ENCODE measurements at places on chromosomes 7 and 10.

DNA sequence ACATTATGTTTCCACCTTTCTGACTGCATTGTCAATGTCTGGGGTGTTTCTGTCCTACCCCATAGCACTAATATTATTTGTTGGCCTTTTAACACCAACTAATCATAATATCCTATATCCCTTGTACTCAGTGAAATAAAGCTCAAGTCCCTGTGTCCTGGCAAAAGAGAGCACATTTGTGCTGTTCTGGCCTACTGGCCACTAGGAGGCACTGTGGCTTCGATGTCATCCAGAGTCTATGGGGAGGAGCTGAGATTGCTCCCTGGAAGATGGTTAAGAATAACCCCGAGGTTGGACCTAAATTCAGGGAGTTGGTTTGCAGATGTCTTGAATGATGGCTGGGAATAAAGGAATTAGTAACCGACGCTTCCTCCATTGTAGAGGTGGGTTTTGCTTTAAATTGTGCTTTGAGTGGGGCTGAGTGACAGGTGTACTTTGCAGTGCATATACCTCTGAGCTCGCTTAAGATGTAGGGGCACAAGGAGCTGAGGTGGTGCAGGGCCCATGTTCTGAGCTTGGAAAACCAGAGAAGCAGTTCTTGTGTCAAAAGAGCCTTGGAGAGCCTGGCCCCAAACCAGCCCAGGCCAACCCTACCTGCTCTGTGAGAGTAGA, 191.2 kb upstream of the PRSS1 start:
- peak; percentile 38 for DNase-seq

DNA sequence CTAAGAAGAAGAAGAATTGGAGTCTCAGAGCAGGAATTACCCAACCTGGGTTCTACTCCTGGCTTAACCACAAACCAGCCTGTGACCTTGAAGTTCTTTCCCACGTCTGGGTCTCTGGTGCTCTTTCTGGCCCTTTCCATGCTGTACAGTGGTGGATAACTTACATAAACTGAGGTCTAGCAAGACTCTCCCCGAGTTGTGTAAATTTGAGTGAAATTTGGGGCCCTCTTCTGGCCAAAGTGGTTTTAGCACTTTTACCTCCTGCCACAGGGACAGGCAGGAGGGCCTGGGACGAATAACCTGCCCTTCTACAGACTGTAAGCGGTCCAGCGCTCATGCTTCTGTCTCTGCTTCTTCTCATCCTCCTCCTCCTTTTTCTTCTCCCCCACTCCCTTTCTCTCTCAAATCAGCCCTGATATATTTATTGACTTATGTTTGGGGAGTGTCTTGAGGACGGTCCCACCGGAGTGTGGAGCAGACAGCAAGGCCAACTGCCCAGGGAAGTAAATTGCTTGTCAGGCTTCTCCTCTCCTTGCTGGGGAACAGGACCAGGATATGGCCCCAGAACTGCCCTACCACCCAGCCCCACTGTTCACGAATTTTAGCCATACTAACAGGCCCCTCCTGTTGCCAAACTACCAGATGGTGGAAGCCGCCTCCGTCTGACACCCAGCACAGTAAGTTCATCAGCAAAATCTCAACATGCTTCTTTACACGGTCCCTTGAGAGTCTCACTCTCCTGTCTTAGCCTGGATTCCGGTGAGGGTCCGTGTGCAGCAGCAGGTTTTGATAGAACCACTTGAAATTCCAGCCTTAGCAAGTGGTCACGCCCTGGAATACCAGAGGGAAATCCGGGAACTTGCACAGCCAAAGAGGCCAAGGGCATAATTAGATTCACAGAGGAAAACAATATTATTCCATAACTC, 4.0 kb upstream of the SH3PXD2A start:
- DNase-seq: peak; percentile 29

- DNase-seq: no peak
Measured at GRCh38 chr7:47432671-47433563, 149.0 kb downstream of the TNS3 start.

- no peak for DNase-seq
Measured at GRCh38 chr7:30521532-30521931, 16.9 kb upstream of the GGCT start.

DNA sequence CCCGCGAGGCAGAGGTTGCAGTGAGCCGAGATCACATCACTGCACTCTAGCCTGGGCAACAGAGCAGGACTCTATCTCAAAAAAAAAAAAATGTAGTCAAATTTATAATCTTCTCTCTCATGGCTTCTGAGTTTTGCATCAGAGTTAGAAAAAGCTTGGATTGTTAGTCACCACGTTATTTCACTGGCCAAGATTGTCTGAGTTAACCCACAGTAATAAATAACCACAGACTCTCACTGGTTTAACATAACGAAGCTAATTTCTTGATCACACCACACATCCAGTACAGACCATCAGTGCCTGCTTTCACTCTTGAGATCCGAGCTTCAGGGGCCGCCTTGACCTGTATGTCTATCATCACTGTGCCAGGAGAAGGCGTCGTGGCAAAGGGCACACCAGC, 116.8 kb upstream of the JCAD start:
- no peak for DNase-seq

DNA sequence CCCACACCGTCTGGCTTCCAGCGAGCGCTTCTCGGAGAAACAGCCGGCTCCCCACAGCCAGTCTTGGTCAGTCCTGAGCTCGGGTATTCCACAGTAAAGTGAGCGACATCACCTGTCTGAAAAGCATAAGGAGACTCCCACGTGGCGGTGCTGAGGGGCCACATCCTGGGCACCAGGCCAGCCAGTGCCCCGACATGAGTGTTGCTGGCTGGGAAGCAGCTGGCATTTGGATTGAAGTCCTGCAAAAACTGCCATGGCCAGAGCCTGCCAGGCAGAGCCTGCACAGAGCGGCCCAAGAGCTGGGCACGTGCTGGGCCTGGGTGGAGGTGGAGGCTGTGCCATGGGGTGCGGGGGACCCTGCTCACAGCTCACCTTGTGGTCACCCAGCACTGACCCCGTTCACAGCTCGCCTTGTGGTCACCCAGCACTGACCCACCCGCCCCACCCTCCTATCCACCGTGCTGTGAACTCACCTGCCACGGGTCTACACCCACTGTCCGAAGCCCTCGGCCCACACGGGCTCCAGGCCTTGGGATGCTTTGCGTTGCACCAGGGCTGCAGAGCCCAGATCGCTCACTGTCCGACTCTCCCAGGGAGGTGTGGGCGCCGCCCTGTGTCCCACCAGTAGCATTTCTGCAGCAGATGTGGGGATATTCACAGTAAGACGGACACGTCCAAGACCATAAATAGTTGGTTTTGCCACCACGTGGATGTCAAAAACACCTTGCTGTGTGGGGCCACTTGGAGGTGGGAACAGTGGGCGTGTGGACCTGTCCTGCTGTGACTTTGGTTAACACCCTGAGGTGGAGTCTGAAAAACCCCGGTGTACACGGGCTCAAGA, 48.8 kb downstream of the PITRM1 start:
- no peak for DNase-seq

- DNase-seq: no peak
Measured at GRCh38 chr10:1685699-1686490, 51.4 kb downstream of the ADARB2 start.

DNA sequence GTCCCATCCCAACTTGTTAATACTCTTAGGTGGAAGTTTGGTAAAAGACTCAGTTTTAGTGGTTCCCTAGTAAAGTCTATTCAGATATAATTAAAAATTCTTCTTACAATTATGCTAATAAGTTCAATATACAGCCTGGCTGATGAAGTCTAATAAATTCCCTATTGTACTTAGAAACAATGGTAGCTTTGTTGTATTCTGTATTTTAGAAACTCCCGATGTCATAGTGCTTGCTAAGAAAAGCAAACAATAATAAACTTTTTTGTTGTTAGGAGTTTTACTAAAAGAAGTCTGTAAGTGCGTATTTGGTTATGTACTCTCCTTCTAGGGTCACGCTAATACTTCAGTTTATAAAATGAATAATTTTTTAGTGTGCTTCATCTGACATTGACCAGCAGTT, 206.8 kb downstream of the VTI1A start:
- no peak for DNase-seq

DNA sequence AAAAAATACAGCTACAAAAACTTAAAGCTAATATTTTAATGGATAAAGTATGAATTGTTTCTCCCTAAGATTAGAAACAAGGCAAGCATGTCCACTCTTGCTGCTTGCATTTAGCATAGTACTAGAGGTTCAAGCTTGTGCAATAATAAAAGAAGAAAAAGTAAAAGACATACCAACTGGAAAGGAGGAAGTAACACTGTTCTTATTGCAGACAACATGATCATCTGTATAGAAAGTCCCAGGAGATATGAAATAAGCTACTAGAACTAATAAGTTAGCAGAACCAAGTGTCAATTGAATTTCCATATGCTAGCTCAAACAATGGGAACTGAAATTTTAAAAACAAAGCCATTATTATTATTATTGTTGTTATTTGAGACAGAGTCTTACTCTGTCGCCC, 20.0 kb upstream of the RABGEF1 start:
- no peak for DNase-seq

DNA sequence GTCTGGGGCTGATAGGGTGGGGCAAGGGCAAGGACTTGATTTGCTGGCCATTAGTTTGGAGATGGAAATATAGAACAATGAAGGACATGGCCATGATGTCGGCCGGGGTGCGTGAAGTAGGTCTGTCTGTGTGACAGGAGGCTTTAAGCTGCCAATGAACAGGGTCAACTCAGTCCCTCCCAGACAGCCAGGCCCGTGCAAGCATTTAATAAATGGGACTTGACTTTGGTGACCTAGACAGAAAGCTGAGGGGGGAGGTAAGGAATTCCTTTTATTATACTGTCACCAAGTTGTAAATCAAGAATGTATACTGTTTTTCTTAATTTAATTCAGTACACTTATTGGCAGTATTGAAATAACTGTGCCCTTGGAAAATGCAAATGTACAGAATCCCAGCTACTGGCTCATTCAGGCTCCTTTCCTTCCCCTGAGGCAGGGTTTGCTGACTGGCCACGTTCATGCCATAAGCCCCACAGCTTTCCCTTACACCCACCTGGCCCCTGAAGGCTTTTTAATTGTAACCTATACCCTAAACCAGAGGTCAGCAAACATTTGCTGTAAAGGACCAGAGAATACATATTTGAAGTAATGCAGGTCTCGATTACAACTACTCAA, 87.2 kb downstream of the WIPF3 start:
- no peak for DNase-seq

DNA sequence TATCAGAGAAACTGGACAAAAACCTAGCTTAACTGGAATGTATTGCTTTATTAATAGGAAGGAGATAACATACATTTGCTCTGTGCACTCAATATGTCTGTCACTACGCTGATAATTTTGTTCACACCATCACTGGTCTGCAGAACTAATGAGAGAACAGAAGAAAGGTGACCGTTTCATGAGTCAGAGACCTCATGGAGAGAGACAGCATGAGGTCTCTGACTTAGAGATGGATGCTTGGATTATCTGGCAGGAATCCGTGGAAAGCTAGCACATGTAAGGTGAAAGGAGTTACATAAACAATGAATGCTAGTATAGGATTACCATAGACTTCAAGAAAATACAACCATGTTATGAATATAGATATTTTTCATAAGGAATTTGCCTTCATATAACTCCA, 947.3 kb downstream of the IPMK start:
- no peak for DNase-seq

DNA sequence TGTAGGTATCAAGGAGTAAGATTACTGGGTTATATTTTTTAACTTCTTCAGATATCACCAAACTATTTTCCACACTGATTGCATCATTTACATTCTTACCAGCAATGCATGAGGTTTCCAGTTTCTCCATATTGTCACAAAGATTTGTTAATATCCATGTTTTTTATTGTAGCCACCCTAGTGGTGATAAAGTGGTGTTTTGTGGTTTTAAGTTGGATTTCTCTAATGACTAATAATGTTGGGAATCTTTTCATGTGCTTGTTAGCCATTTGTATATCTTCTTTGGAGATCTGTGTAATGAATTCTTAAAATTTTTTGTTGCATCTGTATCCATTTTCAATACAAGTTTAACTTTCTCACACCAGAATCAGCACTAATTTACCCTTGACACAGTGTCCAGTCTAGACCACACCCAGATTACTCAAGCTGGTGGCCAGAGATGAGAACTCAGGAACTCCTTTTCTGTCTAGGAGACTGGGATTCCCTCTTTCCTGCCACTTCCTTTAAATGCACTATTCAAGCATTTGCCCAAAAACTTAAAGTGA, 67.0 kb upstream of the PLXDC2 start:
- DNase-seq: no peak

DNA sequence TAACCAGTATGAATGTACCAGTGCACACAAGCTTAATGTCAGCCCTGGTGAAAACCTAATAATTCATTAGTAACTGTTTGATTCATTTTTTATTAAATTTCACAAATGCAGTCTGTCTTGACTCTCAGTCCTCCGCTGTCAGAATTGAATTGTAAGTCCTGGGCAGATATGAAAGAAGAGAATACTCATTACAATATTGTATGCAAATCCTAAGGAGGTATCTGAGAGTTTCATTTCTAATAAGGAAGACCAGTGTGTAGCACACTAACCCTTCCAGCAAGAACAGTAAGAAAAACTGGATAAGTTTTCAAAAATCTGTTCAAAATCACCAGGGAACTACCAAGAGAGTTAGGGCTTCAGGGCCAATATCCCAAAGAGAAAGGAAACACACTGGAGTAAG, 652.1 kb downstream of the SUGCT start:
- no peak for DNase-seq

- DNase-seq: no peak
Measured at GRCh38 chr7:88357781-88358525, 51.3 kb upstream of the STEAP4 start.

DNA sequence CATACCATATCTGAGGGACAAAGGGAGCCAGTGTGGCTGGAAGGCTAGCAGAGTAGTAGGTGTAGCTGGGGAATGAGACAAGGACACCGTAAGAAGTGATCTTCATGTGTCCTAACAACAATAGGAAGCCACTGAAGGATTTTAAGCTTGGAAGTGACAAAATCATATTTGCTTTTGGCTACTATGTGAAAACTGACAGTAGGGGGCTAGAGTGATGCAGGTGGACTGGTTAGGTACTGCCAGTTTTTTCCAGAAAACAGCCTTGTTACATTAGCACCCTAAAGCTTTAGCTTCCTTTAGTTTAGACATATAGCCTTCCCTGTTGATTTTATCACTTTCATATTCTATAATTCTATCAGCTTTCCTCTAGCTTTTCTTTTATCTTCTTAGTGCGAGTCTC, 637.1 kb downstream of the ANKRD7 start:
- no peak for DNase-seq

- DNase-seq: no peak
Measured at GRCh38 chr7:109094-109493, 83.3 kb upstream of the FAM20C start.

- DNase-seq: no peak
Measured at GRCh38 chr7:101162551-101163278, 2.7 kb downstream of the VGF start.

DNA sequence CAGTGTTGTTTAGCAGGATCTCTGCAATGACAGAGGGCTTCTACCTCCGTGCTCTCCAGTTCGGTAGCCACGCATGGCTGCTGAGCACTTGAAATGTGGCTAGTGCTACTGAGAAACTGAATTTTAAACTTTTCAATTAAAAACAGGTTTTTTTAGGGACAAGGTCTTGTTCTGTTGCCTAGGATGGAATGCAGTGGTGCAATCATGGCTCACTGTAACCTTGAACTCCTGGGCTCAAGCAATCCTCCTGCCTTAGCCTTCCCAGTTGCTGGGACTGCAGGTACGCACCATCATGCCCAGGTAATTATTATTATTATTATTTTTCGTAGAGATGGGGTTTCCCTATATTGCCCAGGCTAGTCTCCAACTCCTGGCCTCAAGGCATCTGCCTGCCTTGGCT, 13.4 kb upstream of the SFRP5 start:
- no peak for DNase-seq

Data from stimulated activated CD4-positive, alpha-beta T cell treated with anti-CD3 and anti-CD28 coated beads, Interleukin-4, amount 100 ng/mL, for 4 hours (primary cell).